ENCODE measurements at places on chromosomes 12 and 14.

GRCh38 chr12:52120951-52121823, 41.7 kb downstream of the SMIM41 start:
- DNase-seq = no peak

DNA sequence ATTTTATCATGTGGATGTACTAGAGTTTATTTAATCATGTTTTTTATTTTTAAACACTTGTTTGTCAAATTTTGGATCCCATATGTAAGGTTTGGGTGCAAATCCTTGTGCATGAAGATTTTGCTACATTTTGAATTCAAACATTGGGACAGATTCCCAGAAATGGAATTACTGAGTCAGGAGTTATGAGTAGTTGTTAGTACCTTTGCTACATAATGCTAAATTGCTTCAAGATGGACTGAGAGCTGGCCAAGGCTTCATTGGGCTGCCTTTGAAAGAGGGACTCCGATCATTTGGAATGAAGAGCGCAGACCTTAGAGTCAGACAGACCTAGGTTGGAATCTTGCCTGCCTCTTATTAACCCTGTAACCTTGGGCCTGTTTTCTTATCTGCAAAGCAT, 154.9 kb upstream of the PWP1 start:
- no peak for DNase-seq

- no peak for DNase-seq
Observed at GRCh38 chr12:125187780-125188741, 122.8 kb downstream of the AACS start.

- no peak for DNase-seq
Observed at GRCh38 chr14:35855876-35856481, 29.8 kb downstream of the BRMS1L start.

DNA sequence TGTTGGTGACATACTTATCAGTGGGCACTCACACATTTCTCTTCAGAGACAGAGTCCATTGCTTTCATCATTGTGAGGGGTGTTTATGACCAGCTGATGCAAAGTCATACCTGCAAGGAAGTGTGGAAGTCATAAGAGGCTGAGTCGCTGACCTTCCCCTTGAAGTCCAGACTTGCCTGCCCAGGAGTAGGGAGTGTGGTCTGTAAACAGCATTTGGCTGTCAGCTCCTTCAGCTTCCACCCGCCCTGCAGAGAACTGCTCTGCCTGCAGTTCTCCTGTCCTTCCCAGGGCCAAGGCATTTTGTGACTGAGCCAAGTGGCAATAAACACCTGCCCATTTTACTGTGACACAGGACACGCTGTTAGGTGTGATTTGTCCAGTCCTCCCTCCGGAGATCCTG, 801.3 kb downstream of the BCL11B start:
- DNase-seq = no peak

- no peak for DNase-seq
Observed at GRCh38 chr12:65827342-65827741, 3.1 kb downstream of the HMGA2 start.

GRCh38 chr14:68309616-68310015, 483.3 kb downstream of the ZFP36L1 start:
- no peak for DNase-seq

DNA sequence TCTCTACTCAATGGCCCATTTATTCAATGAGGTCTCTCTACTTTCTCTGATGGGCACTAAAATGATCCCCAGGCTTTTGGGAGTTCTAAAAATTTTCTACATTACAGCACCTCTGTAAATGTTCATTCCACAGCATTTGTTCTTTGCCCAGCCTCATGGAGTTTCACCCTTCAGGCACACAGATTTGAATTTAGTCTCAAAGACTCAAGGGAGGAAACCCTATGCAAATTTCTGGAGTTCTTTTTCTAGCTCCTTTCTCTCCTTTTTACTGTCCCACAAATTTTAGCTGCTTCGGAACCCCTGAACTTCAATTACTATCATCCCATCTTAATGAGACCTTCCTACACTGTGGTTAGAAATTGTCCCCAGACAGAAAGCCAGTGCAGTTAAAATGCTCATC, 17.5 kb upstream of the RAB21 start:
- DNase-seq = no peak

GRCh38 chr12:132608231-132609171, 1.9 kb downstream of the LRCOL1 start:
- DNase-seq = no peak

DNA sequence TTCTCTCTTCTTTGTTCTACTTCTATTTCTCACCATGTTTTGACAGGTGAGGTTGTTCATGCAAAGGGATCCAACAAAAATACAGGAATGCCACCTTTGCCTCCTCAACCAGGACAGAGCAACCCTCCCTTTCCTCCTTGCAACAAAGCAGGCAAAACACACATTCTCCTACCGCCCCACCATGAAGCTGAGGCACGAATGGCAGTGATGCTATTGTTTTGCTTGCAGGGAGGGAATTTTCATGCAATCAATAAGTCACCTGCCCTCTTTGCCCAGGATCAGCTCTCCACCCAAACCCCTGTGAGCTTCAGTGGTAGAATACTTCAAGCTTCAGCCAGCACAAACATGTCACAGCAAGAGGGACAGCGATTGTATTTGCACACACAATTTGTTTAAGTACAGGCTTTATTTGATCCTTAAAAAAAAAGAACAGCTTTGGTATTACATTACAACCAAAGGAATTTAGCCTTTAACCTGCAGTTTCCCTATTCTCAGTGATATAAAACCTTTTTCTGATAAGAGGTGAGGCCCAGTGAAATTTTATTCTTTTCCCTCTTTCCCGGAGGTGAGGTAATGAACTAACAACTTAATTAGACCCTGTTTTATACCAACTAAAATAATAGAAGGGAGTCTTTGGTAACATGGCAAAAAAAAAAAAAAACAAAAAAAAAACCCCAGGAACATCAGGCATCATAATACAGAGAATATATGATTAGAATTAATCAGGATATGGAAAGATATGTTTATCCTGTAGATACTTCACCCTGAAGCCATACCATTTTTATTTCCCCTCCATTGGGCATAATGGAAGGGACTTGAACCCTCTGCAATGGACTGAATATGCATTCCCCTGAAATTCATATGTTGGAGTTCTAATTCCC, 87.0 kb upstream of the EEA1 start:
- DNase-seq = no peak

- no peak for DNase-seq
Observed at GRCh38 chr14:20680843-20681347, 3.5 kb upstream of the RNASE4 start.

DNA sequence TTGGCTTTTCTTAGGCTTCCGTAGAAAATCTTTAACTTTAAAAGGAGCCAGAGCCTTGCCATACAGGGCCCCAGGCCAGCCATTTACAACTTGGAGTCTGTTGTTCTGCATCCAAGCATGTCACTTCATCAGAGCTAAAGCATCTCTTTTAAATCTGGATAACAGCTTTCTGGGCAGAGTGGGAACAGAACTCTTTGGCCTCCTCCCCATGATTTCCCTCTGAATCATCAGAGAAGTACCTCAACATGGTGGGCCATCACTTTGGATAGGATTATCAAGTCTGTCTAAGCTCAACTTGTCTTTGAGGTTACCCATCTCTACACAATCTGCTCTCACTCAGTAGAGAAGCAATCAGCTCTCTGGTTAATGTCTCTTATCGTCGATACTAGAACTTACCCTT, 170.9 kb downstream of the SLC6A15 start:
- no peak for DNase-seq

- no peak for DNase-seq
Observed at GRCh38 chr12:26247873-26248272, 52.5 kb downstream of the SSPN start.

- DNase-seq = no peak
Observed at GRCh38 chr12:51460519-51460918, 35.9 kb downstream of the SLC4A8 start.

DNA sequence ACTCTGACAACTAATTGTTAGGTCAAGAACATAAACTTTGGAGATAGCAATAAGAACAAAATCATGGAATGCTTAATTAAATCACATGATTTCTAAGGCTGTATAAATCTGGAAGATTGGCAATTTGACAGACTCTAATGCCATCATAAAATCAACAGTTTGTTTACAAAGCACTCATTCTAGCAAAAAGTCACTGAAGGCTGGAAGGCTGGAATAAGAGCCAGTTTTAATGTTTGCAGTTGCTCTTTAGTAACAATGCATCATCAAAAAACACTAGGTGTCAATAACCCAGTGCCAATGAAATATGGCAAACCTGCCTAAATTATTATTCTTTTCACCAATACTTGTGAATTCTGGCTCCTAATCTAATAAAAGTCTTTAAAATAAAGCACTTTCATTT, 65.0 kb downstream of the NUMB start:
- DNase-seq = no peak

DNA sequence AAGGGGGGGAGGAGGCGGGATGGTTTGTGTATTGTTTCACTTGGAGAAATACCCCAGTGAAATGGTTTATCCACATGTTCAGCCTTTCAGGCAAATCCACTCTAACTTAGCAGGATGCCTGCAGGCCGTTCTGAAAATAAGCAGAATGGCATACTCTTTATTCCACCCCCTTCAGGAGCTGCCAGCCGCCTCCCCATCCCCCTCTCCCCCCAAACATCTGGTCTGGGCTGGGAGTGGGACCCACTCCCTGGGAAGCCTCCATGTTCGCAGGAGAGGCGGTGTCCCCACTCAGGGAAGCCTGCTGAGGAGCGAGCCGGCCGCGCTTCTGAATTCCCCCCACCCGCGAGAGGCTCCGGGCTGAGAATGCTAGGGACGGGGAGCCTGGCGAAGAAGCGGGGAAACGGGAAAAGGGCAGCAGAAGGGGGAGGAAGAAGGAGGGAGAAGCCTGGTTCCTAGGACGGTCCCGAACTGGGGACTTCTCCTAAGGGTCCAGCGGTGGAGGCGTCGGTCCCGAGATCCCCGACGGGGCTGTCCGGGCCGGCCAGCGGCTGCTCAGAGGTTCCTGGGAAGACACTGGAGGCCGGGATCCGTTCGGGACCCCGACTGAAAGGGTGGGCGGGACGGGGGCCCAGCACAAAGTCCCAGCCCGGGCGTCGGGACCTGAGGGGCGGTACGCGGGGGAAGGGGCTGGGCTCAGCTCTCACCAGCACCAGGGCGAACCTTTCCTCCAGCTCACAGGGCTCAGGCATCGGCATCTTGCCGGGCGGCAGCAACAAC, 666 bp downstream of the FMNL3 start:
- peak; percentile 40 for DNase-seq

- no peak for DNase-seq
Observed at GRCh38 chr14:20415782-20416206, 2.5 kb upstream of the TEP1 start.

- no peak for DNase-seq
Observed at GRCh38 chr12:18690653-18691052, 47.2 kb downstream of the PLCZ1 start.

- no peak for DNase-seq
Observed at GRCh38 chr14:75607044-75607443, 28.6 kb downstream of the FLVCR2 start.

- no peak for DNase-seq
Observed at GRCh38 chr12:105386431-105386830, 55.9 kb downstream of the C12orf75 start.

DNA sequence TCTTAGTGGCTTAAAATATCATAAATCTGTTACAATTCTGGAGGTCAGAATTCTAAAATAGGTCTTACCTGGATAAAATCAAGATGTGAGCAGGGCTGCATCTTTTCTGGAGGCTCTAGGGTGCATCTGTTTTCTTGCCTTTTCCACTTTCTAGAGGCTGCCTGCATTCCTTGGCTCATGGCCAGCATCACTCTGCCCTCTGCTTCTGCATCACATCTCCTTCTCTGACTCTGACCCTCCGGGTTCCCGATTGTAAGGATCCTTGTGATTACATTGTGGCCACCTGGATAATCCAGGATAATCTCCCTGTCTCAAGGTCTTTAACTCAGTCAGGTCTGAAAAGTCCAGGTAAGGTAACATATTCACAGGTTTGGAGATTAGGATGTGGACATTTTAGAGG, 11.0 kb upstream of the BMP4 start:
- DNase-seq = no peak

DNA sequence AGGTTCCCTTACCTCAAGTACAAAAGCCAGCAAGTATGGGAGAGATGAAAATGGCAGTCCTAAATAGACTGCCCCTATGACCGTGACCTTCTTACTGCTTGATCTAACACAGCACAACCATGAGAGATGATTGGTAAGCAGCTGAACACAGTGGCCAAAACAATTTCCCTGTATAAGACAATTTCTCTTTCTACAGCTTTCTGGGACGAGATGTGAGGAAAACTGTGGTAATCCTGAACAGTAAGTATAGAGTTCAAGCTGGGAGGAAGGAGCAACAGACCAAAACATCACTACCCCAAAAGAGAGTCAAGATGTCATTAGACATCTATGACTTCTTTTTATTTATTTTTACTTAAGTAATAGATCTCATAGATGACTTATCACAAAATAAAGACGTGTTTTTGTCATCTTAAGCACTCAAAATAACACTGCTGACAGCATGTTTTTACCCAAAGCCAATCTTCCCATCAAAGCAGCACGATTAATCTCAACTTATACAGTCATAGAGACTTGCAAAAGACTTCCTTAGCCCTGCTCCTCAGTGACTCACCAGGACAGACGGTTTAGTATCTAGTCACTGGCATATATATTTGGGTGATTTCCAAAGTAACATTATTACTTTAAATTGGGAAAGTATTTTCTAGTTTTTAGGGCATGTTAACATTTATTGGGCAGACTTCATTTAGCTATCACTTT, 3.7 kb downstream of the TMEM52B start:
- DNase-seq = peak; percentile 84

DNA sequence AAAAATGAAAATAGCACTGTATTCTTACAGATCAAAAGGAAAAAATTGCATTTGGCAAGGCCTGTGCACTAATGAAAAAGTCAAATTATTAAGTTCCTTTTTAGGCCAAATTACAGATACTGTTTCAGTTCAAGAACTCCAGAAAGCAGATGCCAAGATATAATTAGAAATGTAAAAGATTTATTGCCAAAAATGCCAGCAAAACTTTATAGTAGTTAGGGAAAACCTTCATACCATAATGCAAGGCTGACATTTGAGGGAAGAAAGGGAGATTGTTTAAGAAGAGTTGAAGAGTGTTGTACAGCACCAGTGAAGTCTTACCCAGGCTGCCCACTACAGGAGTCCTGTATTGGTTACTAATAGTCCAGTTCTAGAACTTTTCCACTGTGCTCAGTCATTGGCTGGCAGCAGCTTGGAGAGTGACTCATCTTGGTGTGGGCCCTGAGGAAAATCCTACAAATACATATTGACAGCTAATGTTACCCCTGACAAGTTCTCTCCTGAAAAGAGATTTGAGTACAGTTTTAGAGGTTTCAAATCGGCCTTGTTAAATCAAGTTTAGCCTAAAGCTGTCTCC, 600.4 kb downstream of the C12orf50 start:
- DNase-seq = no peak

GRCh38 chr14:34104489-34105397, 153.9 kb upstream of the EGLN3 start:
- DNase-seq = no peak

DNA sequence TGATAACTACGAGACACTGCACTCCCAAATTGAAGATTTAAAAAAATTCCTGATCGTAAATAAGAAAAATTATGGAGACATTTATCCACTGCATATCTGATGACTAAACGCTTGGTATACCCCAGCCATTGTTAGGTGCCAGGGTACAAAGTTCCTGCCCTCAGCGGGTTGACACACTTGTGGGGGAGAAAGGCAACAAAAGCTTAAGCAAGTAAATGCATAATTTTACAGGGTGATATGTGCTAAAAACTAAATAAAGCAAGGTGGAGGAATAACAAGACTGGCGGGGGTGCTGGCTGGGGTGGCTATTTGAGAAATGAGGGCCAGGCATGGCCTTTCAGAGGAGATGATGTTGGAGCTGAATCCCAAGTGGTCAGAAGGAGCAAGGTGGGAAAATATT, 25.0 kb downstream of the BICD1 start:
- DNase-seq = no peak

Measured in bone marrow (tissue), 2 donors.